A549 treated with Mapracorat at 1 μM for 4 hours (cell line): ENCODE measurements at places on chromosomes 16 and 17. TPM values are rescaled to one million over a fixed set of nuclear protein-coding genes. Genes with fewer than 3 reads are reported as not detected.

Gene ADPRM
- total RNA-seq = 6.6 to 9.2 TPM (median 8.7 TPM) in 5 replicates

Gene GFAP
- total RNA-seq = 0.27 to 1.1 TPM (median 0.67 TPM) in 5 replicates

Gene XAF1
- 0.10 TPM in 1 of 5 replicates, not detected in the others for total RNA-seq

Gene PRCD
- total RNA-seq = not detected in 5 replicates

Gene RARA
- 39.5 to 50.2 TPM (median 41.8 TPM) in 5 replicates for total RNA-seq

Gene KRT39
- total RNA-seq = not detected in 5 replicates

Gene KRT15
- total RNA-seq = 2.9 to 4.6 TPM (median 3.5 TPM) in 5 replicates

Gene TTLL6
- 0.33 to 0.75 TPM (median 0.49 TPM) in 5 replicates for total RNA-seq

Gene COX10
- total RNA-seq = 16.5 to 22.0 TPM (median 18.1 TPM) in 5 replicates

Gene NPIPA3
- 1.0 to 1.8 TPM (median 1.6 TPM) in 5 replicates for total RNA-seq

Gene NECAB2
- total RNA-seq = 1.4 to 3.3 TPM (median 2.4 TPM) in 5 replicates

Gene PLA2G10
- 0.24 to 0.65 TPM (median 0.31 TPM) in 5 replicates for total RNA-seq

Gene TGFB1I1
- total RNA-seq = 38.0 to 61.9 TPM (median 53.0 TPM) in 5 replicates

Gene PIK3R6
- total RNA-seq = not detected in 5 replicates

Gene GAST
- 0.44 to 0.49 TPM in 2 of 5 replicates, not detected in the others for total RNA-seq

Gene ACE
- 1.4 to 2.5 TPM (median 1.4 TPM) in 5 replicates for total RNA-seq

Gene GFER
- total RNA-seq = 25.8 to 46.2 TPM (median 44.5 TPM) in 5 replicates

Gene CLEC18B
- 0.07 to 0.38 TPM (median 0.35 TPM) in 5 replicates for total RNA-seq

Gene MTHFSD
- total RNA-seq = 10.6 to 12.2 TPM (median 10.8 TPM) in 5 replicates

Gene CDK3
- total RNA-seq = 4.2 to 6.2 TPM (median 4.7 TPM) in 5 replicates

Gene EXOSC6
- total RNA-seq = 13.7 to 17.5 TPM (median 16.5 TPM) in 5 replicates

Gene KCTD13
- total RNA-seq = 11.5 to 16.7 TPM (median 15.7 TPM) in 5 replicates

Gene NPIPB2
- 1.0 to 4.7 TPM (median 3.0 TPM) in 5 replicates for total RNA-seq

Gene OXLD1
- 33.6 to 64.7 TPM (median 63.2 TPM) in 5 replicates for total RNA-seq

Gene RAB26
- 2.4 to 4.2 TPM (median 3.9 TPM) in 5 replicates for total RNA-seq

Gene CLDN6
- total RNA-seq = 0.07 to 0.42 TPM (median 0.34 TPM) in 5 replicates

Gene OR1A2
- not detected in 5 replicates for total RNA-seq

Gene HOXB9
- 6.9 to 8.0 TPM (median 7.6 TPM) in 5 replicates for total RNA-seq

Gene PKMYT1
- 59.8 to 103 TPM (median 91.1 TPM) in 5 replicates for total RNA-seq

Gene PHOSPHO1
- 0.44 to 0.85 TPM (median 0.48 TPM) in 5 replicates for total RNA-seq

Gene TVP23C
- total RNA-seq = 6.9 to 12.6 TPM (median 8.1 TPM) in 5 replicates

Gene CD300H
- 0.31 to 0.57 TPM in 2 of 5 replicates, not detected in the others for total RNA-seq

Gene TBC1D24
- 4.8 to 8.2 TPM (median 7.5 TPM) in 5 replicates for total RNA-seq

Gene LMF1
- 7.9 to 10.0 TPM (median 8.5 TPM) in 5 replicates for total RNA-seq

Gene TMEM88
- 0.33 to 1.1 TPM (median 0.63 TPM) in 5 replicates for total RNA-seq

Gene FAHD1
- total RNA-seq = 43.1 to 50.4 TPM (median 48.4 TPM) in 5 replicates

Gene KRTAP1-1
- not detected in 5 replicates for total RNA-seq

Gene BIRC5
- 102 to 105 TPM (median 103 TPM) in 5 replicates for total RNA-seq

Gene MT4
- total RNA-seq = not detected in 5 replicates

Gene DUSP3
- total RNA-seq = 57.1 to 63.4 TPM (median 61.1 TPM) in 5 replicates

Gene CDH1
- total RNA-seq = 3.9 to 4.5 TPM (median 4.2 TPM) in 5 replicates

Gene RGS9
- total RNA-seq = 6.1 to 9.0 TPM (median 6.9 TPM) in 5 replicates

Gene BCKDK
- total RNA-seq = 40.3 to 55.9 TPM (median 50.6 TPM) in 5 replicates

Gene CORO1A
- 2.0 to 3.6 TPM (median 2.8 TPM) in 5 replicates for total RNA-seq

Gene PRM2
- total RNA-seq = not detected in 5 replicates

Gene GAS2L2
- 0.04 to 0.08 TPM (median 0.08 TPM) in 5 replicates for total RNA-seq

Gene GPR142
- not detected in 5 replicates for total RNA-seq

Gene HGS
- 137 to 220 TPM (median 209 TPM) in 5 replicates for total RNA-seq

Gene LPO
- not detected in 5 replicates for total RNA-seq

Gene CD300LG
- not detected in 5 replicates for total RNA-seq

Gene PHAF1
- total RNA-seq = 22.3 to 24.6 TPM (median 22.8 TPM) in 5 replicates

Gene ZPBP2
- total RNA-seq = not detected in 5 replicates
